ENCODE measurements at places on chromosomes 4 and X.

DNA sequence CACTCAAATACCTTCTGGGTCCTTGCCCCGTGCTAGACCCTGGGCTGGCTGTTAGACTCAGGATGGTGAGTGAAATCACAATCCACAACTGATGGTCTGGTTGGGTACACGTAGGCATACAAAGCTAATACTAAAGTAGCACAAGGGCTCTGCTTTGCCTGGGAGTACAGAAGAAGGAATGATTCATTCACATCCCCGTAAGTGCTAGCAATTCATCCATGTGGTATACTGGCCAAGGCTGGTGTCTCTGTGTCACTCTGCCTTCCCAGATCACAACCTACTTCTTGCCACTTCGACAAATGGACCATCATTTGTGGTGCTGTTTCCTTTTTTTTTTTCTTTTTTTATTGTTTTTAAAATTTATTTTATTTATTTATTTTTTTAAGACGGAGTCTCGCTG lies 19.7 kb upstream of the RBM47 start:
- no peak for DNase-seq

DNA sequence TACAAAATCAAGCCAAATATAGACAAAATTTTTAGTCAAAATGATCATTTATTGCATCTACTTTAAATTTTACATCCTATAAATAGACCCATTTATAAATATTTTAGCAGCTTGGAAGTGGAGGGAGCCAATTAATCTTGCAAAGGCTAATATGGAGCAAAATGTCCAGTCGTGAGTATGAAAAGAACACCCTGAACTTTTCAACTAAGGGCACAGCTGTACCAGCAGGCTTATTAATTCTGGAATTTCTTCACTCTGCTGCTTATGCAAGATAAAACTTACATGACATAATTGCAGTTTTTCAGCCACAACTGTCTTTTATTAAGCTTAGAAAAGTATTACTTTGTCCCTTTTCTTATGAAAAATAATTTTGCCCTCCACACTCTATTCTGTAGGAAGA lies 22.9 kb upstream of the USP53 start:
- no peak for DNase-seq

DNA sequence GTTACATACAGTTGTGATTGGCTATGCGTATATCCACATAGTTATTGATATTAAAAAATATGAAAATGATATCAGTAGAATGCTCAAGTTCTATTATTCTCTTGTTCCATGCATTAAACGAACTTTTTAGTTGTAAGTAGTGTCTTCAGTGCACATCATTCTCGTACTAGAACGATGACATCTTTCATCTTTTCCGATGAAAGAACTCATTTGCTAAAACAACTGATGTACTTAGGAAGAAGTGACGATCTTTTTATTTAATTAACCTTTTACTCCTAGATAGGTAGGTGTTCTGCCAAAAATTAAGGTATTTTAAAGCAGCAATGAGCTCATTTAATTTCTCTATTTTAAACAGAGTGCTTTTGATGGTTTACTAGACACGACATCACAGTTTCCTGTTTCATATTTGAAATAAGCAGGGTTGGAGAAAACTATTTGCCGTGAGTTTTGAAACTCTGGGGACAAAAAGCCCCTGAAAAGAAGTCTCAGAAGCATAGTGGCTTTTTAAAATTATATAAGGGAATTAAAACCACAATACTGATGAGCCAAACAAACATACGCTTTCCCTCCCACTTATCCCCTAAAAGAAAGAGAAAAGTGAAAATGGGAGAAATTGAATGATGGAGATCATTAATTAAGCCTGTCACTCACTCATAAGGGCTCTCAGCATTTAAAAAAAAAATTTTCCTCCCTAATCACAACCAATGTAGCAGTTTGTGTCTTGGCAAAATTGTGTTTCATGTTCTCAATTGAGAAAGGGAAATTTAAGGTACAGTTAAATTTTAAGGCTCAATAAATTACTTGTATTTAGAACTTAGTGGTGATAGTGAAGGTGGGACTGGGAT lies 25.6 kb downstream of the SPRY1 start:
- no peak for DNase-seq

GRCh38 chrX:16199343-16199742 lies 32.1 kb downstream of the MAGEB17 start:
- DNase-seq = no peak

- no peak for DNase-seq
Observed at GRCh38 chr4:19736968-19737756, 514.5 kb upstream of the SLIT2 start.

DNA sequence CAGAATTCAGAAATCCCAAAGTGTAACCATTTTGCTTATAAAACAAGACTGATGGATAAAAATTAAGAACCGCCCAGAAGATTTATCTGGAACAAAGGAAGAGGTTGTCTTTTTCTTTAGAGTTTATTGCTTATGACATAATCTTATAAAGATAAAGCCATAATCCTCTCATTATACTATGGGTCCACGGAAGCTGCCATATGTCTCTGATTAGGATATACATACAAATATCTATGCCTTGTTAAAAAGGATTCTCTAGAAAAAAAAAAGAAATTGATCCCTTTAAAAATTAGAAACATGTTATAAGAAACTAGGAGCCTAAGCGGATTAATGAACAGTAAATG lies 70.5 kb downstream of the RELL1 start:
- DNase-seq = no peak

GRCh38 chr4:184293552-184293951 lies 75.9 kb upstream of the ENPP6 start:
- DNase-seq = no peak

GRCh38 chr4:106979476-106979875 lies 56.6 kb downstream of the DKK2 start:
- no peak for DNase-seq

GRCh38 chrX:23637187-23637586 lies 30.1 kb upstream of the PRDX4 start:
- DNase-seq = no peak

- no peak for DNase-seq
Observed at GRCh38 chr4:105894660-105895582, at the start of gene NPNT. Gene NPNT, plus strand, starts transcription at chr4:105895471. Its CDS starts 182 bp downstream, at chr4:105895653.

DNA sequence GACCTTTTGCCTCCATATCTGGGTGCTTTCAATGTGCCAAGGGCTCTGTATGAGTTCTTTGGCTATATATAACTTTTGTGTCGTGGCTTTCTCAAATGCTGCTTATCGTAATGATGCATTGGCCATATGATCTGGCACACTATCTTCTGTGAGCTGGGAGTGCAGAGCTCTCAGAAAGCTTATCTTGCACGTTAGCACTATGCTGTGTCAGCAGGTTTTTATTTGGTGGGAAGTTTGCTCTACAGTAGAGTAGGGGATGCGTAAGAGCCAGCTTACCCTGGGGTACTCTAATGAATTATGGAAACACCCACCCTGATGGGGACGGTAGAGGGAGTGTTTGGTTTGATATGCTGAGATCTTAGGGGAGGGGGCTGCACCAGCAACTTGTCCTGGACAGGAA lies 119.6 kb downstream of the FAAH2 start:
- DNase-seq = no peak

DNA sequence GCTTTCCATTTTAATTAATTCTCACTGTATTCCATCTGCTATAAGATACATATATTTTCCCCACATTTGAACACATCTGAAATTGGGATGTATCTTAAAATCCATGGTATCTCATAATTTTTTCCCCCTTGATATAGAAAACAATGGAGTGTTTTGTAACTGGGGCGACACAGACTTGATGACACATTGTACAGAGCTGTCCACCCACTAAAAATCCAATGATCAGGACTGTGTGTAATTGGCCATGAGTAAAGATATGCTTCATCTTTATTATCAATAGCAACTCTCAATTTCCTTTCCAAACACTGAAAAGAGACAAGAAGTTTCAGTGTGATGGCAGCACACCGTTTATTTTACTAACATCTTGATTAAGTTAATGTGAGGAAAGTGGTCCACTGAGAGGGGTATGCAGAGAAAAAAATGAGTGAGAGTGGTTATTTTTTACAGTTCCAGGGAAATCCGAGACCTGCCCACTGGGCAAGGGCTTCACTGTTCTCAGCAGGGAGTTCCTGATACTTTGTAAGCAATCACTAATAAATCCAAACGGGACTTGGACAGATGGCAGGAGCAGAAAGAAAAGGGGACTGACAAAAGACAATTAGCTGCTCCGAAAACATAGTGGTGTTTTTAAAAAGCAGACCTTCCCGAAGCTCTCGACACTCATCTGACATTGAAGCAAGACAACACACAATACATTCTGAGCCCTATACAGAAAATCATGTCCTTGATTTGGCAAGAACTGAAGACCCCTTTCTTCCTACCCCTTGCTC lies 149.4 kb downstream of the TSPAN5 start:
- no peak for DNase-seq

GRCh38 chr4:88040707-88041106 lies 33.3 kb downstream of the PKD2 start:
- DNase-seq = no peak

GRCh38 chrX:37763400-37763799 lies 16.5 kb upstream of the CYBB start:
- DNase-seq = no peak

GRCh38 chr4:82606622-82607021 lies 44.8 kb upstream of the TMEM150C start:
- no peak for DNase-seq

DNA sequence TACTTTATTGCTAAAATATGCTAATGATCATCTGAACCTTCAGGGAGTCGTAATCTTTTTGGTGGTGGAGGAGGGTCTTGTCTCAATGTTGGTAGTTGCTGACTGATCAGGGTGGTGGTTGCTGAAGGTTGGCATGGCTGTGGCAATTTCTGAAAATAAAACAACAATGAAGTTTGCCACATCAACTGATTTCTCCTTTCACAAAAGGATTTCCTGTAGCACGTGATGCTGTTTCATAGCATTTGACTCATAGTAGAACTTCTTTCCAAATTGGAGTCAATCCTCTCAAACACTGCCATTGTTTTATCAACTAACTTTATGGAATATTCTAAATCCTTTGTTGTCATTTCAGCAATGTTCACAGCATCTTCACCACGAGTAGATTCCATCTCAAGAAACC lies 19.3 kb downstream of the DDIT4L start:
- no peak for DNase-seq

DNA sequence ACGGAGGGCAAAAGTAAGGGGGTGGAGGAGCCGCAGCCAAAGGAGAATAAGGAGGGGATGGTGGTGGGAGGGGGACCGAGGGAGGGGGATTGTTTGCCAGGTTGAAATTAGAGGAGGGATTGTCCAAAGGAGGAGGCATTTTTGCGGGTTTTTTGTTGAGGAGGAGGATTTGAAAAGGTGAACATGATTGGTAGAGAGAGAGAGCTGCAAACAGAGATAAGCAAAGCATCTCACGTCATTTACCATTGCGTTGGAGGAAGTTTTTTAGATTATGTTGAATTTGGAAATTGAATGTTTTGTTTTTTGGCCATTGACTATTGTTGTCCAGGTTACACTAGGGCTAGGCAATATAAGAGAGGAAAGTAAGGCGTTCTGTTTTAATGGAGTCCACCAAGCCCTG lies 54.5 kb upstream of the ABCB7 start:
- DNase-seq = no peak

DNA sequence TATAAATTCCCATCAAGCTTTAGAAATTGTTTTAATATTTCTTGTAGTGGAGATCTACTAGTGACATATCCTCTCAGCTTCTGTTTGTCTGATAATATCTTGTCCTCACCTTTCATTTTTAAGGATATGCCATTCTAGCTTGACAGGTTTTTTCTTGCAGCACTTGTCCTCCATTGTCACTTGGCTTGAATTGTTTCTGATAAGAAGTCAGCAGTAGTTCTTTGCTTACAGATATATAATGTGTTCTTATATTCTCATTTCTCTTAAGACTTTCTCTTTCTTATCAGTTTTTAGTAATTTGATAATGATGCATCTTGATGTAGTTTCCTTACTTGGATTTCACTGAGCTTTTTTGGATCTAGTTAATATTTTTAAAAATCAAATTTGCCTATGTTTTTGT lies 120.6 kb upstream of the NUDT6 start:
- DNase-seq = no peak

DNA sequence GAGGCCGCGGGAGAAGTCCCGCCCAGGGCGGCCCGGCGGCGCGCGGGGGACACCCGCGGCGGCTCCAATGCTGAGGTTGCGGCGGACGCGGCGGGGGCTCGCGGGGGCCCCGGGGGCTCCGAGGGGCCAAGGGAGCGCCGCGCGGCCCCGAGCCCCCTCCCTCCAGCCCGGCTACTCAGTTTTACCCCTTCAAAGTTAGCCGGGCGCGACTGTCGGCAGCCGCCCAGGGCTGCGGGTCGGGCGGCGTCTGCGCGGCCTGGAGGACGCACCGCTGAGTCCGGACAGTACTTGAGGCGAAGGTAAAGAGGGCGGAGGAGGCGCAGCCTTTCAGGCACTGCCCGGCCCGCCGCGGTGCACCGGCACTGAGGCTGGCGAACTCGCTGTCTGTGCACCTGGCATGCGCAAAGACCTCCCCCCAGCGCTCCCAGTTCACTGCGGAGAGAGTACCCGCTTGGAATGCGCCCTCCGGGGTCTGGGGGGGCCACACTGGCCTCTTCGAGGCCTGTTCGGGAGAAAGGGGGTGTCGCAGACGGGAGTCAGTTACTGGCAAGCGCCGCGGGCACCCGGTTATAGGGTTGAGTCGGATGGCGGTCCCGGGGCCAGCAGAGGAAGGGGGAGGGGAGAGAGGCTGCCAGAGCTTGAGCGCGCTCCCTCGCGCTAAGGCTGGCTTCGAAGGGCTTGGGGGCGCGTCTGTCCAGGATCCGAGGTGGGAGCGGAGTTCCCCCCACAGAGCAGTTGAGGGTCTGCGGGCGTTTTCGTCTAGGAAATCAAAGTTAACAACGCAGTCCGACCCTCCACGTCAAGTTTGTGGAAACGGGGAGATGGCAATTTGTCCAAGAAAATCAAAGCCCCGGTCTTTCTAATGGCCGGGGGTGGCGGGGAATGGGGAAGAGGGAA lies 1.1 kb downstream of the PCDH19 start:
- no peak for DNase-seq

DNA sequence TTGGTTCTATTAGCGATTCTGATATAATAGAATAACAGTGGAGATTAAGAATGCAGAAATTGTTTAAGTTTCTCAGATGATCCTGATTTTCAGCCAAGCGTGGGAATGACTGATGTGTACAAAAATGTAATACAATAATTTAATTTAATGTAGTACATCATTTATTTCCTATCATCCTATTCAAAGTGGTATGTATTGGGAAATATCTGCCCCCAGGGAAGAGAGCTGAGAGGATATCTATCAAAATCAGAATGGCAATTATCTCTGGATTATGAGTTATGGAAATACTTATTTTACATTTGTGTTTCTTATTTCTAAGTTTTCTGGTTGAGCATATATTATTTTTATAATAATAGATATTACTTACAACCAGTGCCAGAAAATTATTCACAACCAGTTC lies 3.9 kb downstream of the FABP2 start:
- no peak for DNase-seq

Data from activated CD8-positive, alpha-beta memory T cell treated with anti-CD3 and anti-CD28 coated beads, Interleukin-2, amount 50 U/mL, for 48 hours (primary cell).